Fibroblast of skin of right quadriceps (primary cell): ENCODE measurements at places on chromosomes 2 and 18.

- peak; percentile 60 for DNase-seq
Observed at GRCh38 chr2:198127627-198128026, 323.2 kb downstream of the PLCL1 start.

DNA sequence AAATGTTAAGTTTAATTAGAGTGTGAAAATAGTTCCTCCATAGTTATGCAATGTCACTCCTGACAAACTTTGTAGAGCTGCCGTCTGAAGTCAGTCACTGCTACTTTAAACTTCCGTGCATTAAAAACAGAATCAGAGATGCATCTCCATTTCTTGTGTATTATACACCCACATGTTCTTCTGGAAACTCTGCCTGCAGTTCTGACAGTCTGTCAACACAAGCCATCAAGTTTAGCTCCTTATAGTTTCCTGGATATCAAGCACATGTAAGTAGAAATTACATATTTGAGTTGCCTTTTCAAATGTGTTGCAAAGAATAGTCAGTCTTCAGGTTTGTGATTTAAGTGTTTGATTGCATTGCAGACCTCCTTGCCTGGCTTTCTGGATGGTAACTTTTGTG, 184.3 kb downstream of the CTNNA2 start:
- no peak for DNase-seq

GRCh38 chr2:233079473-233079877, 19.3 kb downstream of the INPP5D start:
- DNase-seq, result no peak

- DNase-seq, result no peak
Observed at GRCh38 chr2:43123981-43124686, 102.3 kb downstream of the ZFP36L2 start.

DNA sequence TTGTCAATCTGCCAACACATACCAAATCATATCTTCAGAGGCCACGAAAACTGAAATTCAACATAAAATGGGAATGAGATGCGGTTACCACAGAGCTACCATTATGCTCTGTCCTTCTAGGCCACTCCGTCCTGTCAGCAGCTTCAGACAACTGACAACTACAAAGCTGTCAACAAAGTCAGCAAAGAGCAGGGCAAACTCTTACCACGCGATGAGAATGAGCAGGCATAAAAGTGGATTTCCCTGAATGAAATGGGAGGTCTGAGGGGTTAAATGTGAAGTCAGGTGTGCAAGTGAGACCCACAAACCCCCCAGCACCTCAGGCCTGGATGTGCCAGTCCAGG, 130.1 kb downstream of the LNPK start:
- no peak for DNase-seq

GRCh38 chr2:2012505-2012904, 268.2 kb upstream of the PXDN start:
- no peak for DNase-seq

- no peak for DNase-seq
Observed at GRCh38 chr18:31646332-31647126, 37.9 kb downstream of the B4GALT6 start.

- DNase-seq, result no peak
Observed at GRCh38 chr2:224930990-224931389, 111.3 kb downstream of the DOCK10 start.

DNA sequence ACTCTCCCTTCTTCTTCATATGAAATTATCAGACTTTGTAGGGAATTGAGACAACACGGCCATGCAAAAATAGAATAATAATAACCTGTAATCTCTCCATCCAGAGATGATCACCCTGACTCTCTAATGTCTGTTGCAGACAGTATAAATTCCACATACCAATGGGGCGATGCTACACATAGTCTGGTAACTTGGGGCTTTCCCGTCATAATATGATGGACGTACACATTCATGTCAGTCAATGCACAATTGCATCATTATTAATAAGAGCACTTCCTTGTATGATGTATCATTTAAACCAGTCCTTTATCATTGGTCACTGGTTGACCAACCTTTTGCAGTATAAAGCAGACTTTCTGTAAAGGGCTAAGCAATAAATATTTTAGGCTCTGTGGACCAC, 39.5 kb upstream of the SCLY start:
- peak; percentile 14 for DNase-seq

- peak; percentile 79 for DNase-seq
Observed at GRCh38 chr2:196249171-196249570, 77.8 kb upstream of the STK17B start.

- no peak for DNase-seq
Observed at GRCh38 chr18:37956902-37957301, 391.3 kb upstream of the CELF4 start.

DNA sequence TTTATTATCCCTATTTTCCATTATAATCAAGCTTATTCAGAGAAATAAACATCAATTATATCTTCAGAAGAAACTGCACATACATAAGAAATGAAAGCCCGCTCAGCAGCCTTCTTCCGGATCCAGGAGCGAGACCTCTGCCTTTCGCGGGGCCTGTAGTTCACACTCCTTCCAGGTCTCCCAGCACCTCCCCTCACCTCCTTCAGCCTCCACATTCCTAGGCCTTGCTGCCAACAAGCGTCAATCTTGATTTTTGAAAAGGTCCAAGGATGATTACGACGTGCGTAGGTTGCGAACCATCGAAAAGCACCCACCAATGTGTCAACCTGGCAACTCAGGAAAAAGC, 355 bp upstream of the KIDINS220 start:
- DNase-seq, result no peak

GRCh38 chr2:118774458-118775133, 72.9 kb downstream of the EN1 start:
- DNase-seq, result peak; percentile 43

GRCh38 chr2:190505696-190506095, 28.8 kb downstream of the NEMP2 start:
- no peak for DNase-seq

- DNase-seq, result peak; percentile 78
Observed at GRCh38 chr2:191316246-191316994, 71.2 kb downstream of the MYO1B start.

- no peak for DNase-seq
Observed at GRCh38 chr2:232581725-232582124, 31.2 kb downstream of the EIF4E2 start.

DNA sequence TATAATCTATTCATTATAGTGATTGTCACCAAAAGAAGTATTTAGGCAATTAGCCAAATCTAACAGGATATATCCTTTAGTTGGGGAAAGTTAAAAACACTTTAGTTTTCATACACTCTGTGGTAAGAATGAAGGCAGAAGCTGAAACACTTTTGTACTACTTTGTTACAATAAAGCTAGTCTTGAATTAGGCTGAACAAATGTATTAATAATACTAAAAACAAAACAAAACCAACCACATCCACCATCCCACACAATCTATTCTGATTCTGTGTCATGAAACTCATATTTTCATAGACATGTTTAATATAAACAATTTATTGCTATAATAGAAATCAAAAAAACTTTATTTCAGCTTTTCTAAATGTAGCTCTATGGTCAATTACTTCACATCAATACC, 508.8 kb downstream of the ZEB2 start:
- no peak for DNase-seq

DNA sequence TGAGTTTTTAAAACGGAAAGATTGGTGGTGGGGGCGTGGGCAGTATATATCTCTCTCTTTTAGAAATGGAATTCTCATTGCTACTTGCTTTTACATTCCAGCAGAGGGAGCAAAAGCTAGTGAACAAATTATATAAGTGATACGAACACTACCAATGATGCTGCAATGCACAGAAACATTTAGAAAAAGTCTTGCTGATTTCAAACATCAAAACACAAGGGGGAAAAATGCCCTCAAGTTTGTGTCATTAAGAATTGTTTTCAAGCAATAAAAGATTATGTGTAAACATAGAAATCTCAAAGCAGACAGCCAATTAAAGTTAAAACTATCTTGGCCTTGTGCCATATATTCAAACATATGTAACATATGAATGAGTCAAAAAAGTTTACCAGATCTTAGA, 296.3 kb upstream of the KCNJ3 start:
- DNase-seq, result peak; percentile 38
